ENCODE measurements at places on chromosomes 1 and 21. TPM values are rescaled to one million over a fixed set of nuclear protein-coding genes. Genes with fewer than 3 reads are reported as not detected.

DNA sequence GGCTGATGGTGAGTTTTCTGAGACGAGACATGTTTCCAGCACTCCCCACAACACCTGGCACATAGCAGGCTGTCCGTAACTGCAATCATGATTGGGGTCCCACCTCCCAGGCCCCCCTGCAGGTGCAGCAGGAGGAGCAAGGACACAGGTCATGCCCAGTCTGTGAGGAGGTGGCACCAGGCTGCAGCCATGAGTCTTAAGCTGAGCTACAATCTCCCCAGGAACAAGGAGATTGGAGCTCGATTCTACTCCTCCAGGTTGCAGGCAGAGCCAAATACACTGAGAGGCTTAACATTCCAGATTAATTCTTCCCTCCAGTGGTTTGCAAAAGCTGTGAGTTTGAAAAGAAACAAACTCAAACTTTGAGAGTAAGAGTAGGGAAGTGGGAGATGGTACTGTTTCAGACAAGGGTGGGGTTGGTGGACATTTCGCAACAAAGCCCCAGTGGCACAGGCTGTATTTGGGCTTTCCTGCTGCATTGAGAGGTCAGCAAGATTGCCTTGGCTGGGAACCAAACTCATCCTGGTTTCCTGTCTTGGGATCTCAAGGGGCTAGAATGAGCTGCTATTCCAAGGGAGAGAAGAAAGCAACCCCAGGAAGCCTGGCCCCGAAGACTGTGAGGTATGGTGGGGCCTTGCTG is 64.8 kb upstream of the GALNT2 start:
- DNase-seq, result peak; percentile 50

- DNase-seq, result peak; percentile 87
These were observed 795 bp upstream of the POU2F1 start for GRCh38 chr1:167219646-167220536.

GJA8 gene
- not detected for total RNA-seq

GRCh38 chr21:29152916-29153315 is 22.5 kb downstream of the MAP3K7CL start:
- DNase-seq, result no peak

DNA sequence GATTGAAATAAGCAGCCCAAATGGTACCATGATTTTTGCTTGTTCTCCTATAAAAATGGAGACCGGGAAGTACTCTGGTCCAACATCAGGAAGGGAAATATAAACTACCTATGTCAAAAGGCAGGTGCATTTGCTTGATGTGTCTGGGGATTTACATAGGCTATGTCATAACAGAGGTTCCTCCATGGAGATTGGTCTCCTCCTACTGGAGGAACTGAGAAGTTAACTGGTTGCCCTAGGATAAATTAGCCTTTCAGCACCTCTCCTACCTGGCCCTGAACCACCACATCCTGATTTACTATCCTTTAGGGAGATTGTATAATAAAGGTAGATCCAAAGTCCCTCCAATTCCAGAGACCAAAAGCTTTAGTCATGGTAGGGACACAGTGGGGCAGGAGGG is 1109.3 kb upstream of the B3GALT2 start:
- no peak for DNase-seq

HTR1D gene
- 0.07 TPM for total RNA-seq

DNA sequence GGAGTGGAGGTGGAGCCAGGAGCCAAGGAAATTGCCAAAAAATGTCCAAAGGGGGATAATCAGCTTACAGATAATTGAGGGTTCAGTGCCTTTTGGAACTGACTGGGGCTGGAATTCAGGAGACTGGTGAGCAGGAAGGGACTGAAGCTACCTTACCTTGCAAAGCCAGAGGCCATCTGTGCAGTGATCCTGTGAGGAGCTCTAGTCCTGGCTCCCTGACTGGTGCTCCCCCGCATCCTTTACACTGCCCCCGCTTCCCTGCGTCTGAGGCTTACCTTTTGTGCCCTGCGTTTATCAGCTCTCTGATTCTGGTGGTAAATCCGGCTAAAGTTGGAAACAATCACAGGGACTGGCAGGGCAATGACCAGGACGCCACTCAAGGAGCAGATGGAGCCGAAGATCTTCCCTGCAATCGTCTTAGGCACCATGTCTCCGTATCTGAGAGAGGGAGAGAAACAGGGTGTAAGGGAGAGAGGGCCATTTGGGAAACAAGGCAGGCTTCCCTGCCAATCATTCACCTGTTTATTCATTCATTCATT is 31.0 kb downstream of the DDX20 start:
- no peak for DNase-seq

ATP6V1G3 gene
- not detected for total RNA-seq

- no peak for DNase-seq
These were observed 105.7 kb upstream of the COL6A1 start for GRCh38 chr21:45875881-45876280.

- DNase-seq, result peak; percentile 39
These were observed 6.6 kb upstream of the NUP133 start for GRCh38 chr1:229514578-229515275.

DNA sequence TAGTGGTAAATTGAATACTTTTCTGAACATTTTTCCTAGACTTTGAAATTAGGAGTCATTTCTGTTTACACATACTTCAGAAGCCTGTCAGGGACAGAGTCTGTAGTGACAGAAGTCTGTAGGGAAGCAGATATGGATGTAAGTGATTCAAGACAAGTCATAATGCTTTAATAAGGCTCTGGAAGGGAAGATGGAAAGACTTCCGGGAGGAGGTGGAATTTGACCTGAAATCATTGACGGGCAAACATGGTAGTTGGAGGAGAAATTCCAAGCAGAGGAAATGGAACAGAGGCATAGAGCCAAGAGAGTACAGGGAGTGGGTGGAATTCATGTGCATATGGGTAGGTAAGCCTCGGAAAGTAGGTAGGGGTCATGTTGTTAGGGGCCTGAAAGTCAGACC is 22.5 kb downstream of the CAMTA1 start:
- DNase-seq, result no peak

ELAPOR1 gene
- 0.30 TPM for total RNA-seq

- no peak for DNase-seq
These were observed 43.1 kb downstream of the SCP2 start for GRCh38 chr1:52970149-52970548.

DNA sequence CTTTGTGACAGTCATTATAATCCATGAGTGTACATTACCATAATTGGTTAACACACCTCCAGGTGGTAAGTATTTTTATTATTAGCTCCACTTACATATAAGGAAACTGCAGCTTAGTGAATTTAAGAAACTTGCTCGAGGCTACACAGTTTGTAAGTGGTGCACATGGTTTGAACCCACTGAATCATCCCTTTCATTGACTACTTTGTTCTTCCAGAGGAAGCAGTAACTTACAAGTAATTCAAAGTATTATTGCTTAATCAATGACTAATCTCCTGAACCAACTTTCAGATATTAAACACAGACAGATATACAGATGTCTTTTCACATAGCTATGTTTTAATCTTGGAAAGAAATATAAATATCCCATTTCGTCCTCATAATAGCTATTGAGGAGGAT is 18.7 kb upstream of the CLDN8 start:
- no peak for DNase-seq

DNA sequence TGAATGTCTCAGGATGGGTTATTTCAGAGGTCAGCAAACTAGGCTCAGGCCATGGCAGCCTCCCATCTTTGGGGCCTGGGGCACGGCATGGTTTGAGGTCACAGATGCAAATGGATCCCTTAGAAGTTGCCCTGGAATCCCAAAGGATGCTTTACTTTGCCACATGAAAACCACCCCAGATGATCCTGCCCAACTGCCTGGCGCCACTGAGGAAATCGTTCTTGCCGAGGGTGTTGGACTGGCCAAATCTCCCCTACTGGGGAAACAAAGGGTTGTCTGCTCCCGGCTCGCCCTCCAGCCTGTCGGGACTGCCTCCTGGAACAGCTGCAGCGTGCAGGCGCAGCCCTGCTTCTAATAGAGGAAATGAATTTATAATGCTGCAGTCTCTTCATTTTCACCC is 173.0 kb upstream of the LMO4 start:
- DNase-seq, result peak; percentile 31

CFHR3 gene
- not detected for total RNA-seq

DNA sequence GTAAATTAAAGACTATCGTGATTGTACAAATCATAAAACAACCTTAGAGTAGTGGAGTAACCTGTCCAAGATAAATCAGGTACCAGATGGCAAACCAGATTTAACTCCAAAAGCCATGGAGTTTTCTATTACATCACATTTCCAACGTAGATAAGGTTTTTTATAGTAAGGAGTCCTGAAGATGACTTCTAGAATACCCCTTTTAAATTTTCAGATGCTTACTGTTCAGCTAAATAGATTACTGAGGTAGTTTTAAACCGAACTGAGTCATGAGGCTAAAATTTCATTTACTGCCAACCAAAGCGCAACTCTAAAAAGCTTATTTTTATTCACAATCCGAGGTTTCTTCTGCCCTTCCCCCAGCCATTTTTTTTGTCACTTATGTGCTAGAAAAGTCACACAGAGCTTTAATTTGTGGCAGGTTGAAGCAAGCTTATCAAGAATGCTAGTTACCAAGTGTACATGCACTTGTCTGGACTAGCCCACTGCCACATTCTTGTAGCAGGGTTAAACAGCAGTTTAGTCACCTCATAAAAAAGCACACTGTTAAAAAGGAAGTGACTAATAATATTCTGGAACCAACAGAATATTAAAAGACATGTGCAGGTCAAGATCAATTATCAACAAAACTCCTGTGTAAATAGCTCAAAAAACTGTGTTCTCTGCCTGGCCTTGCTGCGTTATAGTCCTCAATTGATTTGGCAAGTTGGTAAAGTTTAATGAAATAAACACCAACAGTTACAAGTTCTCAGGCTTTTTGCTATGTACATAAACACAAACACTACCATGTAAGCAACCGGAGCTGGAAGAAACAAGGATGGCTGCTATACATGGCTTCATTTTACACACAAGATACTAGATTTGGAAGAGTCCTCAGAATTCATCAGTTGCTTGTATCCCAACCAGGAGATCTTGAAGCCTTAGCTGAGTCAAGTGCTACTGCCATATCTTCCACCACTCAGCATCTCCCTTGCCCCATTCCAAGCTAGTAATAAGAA is 180.3 kb upstream of the DMRTA2 start:
- no peak for DNase-seq

- peak; percentile 16 for DNase-seq
These were observed 39.8 kb downstream of the WDR4 start for GRCh38 chr21:42839271-42840231.

VWA5B1 gene
- total RNA-seq, result not detected

DNA sequence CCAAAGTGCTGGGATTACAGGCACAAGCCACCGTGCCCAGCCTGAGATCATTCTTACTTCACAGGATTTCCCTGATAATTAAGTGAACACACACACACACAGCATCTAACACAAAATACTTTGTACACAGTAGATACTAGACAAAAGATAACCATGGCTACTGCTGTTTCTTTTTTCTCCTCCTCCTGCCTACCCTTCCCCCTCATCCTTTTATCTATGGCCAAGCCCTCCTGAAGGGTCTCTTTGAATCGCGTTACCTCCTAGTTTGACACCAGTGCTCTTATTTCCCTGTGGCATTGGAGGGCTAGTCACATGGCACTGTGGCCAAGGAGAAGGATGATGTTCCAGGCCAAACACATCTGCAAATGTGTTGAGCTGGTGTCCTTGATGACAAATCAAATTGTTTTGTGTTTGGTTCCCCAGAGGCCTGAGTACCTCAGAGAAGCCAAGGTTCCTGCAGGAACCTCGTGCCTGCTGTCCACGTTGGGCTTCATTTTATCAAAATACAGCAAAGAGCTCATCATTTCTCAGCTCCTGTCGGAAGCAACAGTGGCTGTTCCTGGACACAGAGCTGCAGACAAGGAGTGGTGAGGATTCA is 20.6 kb downstream of the NDUFS5 start:
- DNase-seq, result no peak

DNA sequence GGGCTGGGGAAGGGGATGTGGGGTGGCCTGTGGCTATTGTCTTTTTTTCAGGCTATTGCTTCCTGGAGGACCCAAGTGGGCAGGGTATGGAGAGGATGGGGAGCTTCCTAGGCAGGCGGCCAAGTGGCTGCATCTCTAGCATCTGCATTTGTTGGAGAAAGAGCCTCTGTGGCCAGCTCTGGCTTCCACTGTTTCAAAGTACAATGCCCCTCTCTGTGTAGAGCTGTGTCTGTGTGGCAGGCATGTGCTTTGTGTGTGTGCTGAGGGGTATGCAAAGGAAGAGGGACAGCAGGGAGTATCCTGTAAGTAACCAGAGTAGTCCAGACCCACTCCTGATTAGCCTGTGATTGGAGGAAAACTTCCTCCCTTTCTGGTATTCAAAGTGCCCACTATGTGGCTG is 40.6 kb downstream of the KCNA2 start:
- DNase-seq, result no peak

- DNase-seq, result no peak
These were observed 13.0 kb upstream of the ST6GALNAC5 start for GRCh38 chr1:76854255-76854654.

ADORA1 gene
- total RNA-seq, result 13.5 TPM

DNA sequence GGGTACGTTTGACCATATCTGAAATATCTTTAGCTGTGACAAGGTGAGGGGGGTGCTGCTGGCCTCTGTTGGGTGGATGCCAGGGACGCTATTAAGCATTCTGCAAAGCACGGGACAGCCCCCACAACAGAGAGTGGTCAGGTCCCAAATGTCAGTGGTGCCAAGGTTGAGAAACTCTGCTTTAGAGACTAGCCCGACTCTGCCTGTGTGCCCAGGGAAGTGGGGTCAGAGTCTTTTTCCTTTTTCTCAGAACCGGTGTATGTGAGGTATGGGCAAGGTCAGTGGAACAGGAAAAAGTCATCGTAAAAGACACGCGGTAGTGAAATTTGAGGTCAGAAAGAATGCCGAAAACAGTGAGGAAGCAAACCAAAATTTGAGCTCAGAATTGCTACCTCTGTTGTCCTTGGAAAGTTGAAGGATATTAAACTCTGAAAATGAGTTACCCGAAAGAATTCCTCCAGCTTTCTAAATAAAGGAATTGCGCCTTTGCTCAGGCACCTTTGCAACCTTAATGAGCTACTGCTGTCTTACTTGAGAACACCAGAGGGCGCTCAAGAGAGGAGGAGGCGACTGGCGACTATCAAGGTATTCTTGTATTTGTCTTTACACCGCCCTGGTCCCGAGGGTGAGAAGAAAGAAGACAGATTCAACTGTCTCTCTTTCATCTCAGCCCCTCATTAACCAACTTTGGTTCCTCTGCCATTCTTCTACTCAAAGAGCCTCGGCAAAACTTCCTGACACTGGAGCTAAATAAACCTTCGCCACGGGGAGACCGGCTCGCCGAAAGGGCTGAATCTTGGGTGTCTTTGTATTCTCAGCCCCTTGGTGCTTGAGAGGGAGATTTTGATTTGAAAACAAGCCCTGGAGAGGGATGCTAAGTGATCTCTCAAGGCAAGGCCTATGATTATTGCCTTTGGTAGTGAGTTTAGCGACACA is 85.4 kb upstream of the OLIG2 start:
- DNase-seq, result no peak

- no peak for DNase-seq
These were observed 7.6 kb downstream of the KCNJ6 start for GRCh38 chr21:37908691-37909090.

CD5L gene
- 3.5 TPM for total RNA-seq

GRCh38 chr1:79539001-79539400 is 532.5 kb upstream of the ADGRL4 start:
- no peak for DNase-seq
